GM12891 (cell line): ENCODE measurements at places on chromosomes 1 and 21.

DNA sequence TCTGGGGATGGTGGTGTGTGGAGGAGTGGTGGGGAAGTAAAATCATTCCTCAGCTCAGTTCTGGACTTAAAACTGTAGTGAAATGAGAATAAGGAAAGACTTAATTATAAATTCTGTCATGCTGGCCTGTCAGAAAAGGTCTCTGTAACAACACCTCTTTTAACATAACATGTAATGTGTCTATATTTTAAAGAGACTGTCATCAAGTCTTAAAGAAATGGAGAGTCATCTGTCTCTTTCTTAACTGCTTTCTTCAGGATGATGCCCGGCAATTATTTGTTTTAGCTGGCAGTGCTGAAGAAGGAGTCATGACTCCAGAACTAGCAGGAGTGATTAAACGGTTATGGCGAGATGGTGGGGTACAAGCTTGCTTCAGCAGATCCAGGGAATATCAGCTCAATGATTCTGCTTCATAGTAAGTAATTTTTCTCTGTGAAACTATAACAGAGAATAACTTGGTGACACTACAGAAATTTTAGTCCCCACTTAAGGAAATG, 30.6 kb downstream of the GNAI3 start:
- DNase-seq, result no peak

- DNase-seq, result no peak
These were observed 792.0 kb downstream of the LTN1 start for GRCh38 chr21:28200726-28201125.

- no peak for DNase-seq
These were observed 76.2 kb upstream of the ANGPTL1 start for GRCh38 chr1:178946855-178947676.

- no peak for DNase-seq
These were observed 653.3 kb downstream of the LTN1 start for GRCh38 chr21:28339403-28339802.

GRCh38 chr1:228463009-228463558, 24.1 kb upstream of the RNF187 start:
- no peak for DNase-seq

DNA sequence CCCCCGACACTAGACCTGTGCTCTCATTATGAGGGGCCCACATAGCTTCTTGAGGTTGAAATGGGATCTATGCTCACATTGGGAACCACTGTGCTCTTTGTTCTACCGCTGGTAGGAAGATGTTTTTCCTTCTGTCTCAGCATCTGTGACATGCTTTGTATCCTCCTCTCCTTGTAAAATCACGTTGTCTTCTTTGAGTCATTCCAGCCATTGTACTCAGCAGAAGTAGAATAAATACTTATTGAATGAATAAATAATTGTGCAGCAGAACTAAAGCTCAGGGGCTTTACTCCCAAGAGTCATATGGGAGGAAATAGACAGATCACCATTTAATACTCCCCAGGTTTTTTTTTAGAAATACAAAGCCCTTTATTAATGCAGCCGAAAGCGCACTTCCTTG, 66.3 kb upstream of the EDEM3 start:
- no peak for DNase-seq

DNA sequence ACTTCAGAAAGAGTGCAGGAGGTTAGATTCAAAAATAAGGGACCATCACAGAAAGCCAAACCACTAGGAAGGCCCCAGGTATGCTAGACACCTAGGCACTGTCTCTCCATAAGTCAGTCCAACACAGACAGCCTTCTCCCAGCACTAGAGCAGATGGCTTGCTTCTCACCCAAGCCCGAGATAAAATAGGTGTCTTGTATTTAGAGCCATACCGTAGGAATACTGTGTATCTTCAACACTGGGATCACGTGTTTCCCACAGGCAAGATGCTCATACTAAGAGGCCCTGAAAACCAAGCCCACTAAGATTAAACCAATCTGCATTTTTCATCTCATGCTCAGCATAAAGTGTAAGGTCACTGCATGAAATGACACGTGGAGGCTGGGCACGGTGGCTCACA, 223.3 kb upstream of the KAZN start:
- no peak for DNase-seq

- DNase-seq, result no peak
These were observed 141.5 kb upstream of the ERG start for GRCh38 chr21:38639571-38640354.

DNA sequence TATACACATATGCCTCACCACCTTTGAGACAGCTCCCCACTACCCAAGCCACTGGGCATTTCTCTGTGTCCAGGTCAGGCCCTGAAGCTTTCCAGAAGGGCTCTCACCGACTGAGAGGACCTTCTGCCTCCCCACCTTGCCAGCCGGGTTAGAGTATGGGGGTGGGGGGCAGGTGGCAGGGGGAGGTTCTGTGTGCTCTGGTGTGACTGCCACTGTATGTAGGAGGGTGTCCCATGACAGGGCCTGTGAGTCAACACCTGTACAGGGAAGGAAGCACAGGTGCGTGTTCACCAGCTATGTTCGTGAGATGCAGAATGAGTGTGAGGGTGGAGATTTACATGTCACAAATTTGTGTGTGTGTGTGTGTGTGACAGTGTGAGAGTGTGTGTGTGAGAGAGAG, 7.0 kb downstream of the AHDC1 start:
- no peak for DNase-seq

GRCh38 chr1:221182791-221183533, 303.7 kb downstream of the HLX start:
- DNase-seq, result no peak

DNA sequence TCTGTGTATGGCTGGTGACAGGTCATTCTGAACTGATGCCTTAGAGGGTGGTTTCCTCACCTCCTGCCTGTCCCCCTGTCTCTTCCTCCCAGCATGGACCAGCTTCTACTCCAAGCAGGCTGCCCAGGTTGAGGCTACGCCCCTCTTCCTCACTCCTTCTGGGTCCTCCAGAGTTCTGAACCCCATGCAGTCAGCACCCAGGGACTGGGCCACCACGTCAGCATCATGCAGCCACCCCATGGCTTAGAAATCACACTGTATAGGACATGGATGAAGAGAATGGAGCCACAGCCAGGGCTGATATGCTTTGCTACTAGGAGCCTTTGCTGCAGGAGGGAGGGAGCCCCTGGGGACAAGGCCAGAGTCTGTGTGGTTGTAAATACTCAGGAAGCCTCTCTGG, 8.3 kb downstream of the FOXO6 start:
- no peak for DNase-seq

DNA sequence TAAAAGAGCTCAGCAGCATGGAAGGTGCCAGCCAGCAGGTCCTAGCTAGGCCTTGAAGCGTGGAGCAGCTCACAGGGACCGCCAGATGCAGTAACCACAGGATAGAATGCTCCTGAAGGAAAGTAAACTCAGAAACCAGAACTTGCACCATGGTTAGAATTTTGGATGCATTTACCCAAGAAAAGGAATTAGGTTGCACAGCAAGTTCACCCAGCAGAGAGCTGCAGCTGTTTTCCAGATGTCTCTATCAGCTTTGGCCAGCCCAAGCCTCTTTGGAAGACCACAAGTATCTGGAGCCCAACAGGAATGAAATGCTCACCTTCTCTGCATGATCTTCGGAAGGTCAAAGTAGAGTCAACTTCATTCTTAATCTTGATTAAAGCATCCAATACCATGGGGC, 21.0 kb upstream of the ATP13A2 start:
- no peak for DNase-seq

DNA sequence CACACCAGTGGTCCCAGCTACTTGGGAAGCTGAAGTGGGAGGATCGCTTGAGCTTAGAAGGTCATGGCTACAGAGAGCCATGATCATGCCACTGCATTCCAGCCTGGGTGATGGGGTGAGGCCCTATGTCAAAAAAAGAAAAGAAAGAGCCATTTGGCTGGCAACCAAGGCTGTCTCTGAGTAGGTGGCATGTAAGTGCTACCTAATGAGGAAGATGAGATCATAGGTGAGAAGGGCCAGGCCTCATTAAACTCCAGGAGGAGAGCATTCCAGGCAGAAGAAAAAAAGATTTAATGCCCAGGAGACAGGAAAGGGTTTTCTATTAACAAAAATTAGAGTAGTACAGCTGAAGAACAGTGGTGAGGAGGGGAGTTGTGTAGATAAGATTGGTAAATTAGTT, 103.4 kb upstream of the ZNF678 start:
- DNase-seq, result no peak

DNA sequence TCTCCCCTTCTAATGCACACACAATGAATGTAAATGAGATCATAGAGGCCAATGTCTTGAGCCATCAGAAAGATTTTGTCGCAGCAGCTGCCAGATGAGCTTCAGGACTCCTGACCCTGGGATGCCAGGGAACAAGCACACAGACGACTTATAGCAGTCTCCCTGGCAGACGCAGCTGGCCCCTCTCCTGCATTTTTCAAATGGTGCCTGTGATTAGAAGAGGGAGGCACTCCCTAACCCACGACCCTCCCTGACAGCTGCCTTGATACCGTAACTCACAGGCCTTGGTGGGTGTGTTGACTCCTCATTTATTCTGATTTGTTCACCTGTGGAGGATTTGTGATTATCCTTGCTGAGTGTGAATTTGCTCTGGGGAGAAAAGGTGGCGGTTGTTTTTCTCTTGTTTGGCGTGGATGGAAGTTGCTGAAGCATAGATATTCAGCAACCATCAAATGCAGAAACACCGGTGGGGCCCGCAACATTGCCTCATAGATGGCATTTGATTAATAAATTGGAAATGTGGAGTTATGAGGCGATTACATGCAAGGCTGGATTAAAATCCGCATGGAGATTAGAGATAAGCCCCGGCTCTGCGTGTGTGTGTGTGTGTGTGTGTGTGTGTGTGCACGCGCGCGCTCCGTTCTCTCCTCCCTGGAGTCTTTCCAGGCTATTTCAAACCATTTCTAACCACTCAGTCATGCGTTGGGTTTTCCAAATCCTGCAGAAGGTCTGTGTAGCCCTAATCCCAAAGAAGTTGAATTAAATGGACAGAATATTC, 2.1 kb upstream of the RD3 start:
- no peak for DNase-seq

DNA sequence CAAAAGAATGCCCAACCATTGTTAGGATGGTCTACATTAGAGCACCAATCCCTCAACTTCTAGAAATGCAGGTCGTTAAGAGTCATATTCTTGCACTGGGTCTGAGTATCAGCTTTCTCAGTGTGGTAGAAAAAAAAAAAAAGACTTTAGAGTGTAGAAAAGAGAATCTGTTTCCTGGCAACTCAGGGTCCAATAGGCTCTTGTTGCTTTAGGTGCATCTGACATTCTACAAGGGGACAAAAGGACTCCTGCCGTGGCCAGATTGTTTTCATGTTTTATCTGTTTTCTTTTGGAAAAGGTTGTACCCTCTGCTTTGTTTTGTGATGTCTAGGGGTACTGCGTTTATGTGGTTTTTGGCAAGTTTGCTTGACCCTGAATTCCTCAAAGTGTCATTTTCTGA, 105.4 kb upstream of the KCNK2 start:
- no peak for DNase-seq

DNA sequence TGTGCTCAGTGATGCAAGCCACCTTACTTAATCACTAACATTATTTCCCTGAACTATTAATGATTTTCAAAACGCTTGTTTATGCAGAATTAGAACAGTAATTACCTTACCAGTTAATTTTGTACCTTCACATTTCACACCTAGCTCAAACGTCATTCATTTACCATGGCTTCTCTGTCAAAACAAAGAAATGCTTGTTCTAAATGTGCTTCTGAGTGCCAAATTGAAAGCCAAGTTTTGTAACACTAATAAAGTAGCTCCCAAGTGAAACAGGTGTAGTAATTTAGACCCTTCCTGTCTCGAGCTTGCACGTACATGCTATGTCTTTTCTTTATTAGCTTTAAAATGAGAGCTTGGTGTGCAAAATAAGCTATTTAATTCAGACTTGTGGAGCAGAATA, 533.7 kb upstream of the PKN2 start:
- DNase-seq, result no peak

GRCh38 chr1:155569988-155570592, 7.5 kb upstream of the ASH1L start:
- no peak for DNase-seq

DNA sequence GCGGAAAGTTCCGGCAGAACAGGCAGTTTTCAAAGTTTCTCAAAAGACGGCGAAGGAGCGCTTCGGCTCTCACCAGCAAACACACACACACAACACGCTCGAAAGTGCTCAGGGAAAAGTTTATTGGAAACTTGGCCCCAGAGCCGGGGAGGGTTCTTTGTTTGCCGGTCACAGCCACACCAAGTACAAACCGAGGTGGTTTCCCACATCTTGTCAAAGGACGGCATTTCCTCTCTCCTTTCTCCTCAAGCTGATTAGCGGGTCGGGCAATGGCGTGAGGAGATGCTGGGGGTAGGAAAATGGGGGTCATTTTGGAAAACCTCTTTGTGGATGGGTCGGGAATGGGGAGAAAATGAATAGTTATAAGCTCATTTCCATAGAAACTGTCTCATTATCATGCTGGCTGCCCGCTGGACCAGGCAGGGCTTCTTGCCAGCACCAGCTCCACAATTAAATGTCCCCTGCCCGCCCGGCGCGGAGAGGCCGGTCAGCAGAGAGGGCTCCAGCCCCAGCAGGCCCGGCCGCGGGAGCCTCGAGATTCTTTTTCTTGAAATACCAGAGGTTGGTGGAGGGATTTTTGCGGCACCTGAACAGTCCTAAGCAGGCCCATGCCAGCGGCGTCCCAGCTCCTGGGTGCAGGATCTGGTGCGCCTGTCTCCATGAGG, 92.3 kb downstream of the PRDM16 start:
- DNase-seq, result no peak

- no peak for DNase-seq
These were observed 185.0 kb downstream of the TGFBR3 start for GRCh38 chr1:91700771-91701471.

DNA sequence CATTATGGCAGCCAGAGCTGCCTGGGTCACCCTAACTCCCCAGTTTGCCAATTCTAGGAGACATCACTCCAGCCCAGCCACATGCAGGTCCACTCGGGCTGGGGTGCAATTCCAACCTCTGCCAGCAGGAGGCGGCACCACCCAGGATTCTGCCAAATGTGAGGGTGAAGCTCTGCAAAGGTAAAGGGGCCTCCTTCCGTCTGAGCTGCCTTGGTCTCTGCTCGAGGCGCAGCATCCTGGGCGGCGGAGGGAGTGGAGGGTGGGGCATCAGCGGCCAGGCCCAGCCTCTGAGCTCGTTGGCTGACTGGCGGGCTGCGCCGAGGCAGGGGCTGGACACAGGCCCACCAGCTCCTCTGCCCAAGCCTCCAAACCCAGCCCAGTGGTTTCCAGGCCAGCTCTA, 63.8 kb downstream of the ARHGEF16 start:
- no peak for DNase-seq

- no peak for DNase-seq
These were observed 59.6 kb upstream of the C1orf87 start for GRCh38 chr1:60133000-60133673.
